ENCODE measurements at places on chromosomes 11 and 22.

DNA sequence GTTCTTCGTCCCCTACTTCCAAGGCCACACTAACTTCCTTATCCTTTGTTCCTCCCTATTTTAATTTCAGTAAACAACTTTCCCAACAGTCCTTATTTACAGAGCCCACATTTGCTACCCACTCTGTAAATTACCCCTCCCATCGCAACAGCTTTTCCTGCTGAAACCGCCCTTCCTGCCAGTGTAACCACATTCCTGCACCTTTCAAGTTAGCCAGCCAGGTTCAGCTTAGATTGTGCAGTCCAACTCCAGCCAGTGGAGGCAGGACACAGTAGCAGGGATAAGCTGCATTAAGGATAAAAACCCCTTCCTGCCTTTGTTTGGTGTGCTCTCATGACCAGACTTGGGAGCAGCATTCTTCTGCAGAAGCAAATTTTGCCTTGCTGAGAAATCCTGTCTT is 768.3 kb upstream of the ARHGAP42 start:
- no peak for DNase-seq

DNA sequence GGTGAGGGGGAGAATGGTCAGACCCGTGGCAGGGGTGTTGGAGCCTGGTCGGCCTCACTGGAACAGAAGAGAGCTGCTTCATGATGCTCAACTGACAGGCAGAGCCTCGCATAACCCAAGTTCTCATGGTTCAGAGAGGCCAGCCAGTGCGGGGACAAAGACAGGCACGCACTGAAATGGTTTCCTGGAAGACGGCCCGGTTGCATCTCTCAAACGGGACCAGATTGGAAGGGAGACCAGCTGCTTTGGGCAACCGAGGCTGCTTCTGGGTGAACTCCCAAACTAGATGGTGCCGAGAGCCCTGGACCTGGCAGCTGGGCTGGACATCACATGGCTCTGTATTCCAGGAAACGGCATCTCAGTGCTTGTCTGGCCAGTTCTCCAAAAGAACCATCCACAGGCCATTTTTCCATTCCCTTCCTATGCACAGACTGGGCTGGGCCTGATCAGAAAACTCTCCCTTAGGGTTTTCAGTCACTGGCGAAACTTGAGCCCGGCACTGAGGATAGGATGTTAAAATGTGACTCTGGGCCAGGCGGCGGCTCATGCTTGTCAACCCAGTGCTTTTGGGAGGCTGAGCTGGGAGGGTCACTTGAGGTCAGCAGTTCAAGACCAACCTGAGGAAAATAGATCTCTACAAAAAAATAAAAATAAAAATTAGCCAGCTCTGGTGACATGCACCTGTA is 80.1 kb upstream of the PRODH start:
- no peak for DNase-seq

DNA sequence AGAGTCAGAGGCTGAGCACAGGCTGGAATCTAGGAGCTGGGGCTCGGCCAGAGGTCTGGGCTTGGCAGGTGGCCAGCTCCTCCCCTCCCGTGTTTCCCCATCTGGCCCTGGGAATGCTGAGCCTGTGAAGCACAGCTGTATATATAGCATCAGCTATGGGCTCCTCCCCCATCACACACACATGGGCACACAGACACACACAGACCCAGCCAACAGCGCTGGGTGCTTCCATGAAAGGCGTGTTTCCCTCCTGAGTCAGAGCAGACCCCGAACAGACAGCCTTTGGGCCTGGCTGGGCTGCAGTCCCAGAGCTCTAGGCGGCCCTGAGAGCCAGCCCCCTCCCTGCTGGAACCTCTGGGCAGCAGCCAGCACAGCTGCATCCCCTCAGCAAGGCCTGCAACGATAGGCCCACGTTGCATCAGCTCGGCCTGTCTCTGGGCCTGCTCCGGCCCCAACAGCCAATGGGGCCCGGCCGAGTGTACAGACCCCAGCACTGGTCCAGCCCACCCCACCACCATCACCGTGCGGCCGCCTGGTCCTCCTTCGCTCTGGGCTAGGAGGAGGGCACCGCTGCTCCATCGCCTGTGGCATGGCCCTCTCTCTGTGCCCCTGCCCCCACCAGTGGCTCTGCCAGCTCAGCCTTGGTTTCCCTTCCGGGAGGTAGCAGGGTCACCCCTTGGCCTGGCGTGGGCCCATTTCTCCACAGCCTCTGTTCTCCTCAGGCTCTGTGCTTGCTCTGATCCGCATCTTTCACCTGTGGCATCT is 7.6 kb upstream of the SERPINH1 start:
- no peak for DNase-seq

GRCh38 chr22:39880722-39881121 is 12.8 kb downstream of the ENTHD1 start:
- DNase-seq: no peak

GRCh38 chr11:32610797-32611352 is 27.2 kb downstream of the EIF3M start:
- no peak for DNase-seq

- DNase-seq: peak; percentile 15
These were observed 471 bp downstream of the RNF185 start for GRCh38 chr22:31160328-31160978.

DNA sequence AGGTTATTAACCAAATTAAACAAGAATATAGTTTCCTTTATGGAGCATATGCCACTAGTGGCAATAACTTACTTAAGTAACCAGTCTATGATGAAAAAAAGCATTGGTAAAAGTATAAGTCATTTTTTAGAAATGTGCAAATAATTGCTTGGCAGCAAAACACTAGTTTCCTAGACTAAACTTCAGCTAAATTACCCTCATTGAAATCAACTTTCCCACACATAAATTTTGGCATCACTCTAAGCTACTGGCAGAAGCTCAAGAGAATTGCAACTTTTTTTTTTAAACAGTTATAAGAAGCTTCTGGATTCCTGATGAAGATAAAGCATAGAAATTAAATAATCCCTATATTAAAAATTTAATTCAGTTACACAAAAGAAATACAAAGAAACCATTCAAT is 12.5 kb downstream of the CCDC34 start:
- DNase-seq: no peak

DNA sequence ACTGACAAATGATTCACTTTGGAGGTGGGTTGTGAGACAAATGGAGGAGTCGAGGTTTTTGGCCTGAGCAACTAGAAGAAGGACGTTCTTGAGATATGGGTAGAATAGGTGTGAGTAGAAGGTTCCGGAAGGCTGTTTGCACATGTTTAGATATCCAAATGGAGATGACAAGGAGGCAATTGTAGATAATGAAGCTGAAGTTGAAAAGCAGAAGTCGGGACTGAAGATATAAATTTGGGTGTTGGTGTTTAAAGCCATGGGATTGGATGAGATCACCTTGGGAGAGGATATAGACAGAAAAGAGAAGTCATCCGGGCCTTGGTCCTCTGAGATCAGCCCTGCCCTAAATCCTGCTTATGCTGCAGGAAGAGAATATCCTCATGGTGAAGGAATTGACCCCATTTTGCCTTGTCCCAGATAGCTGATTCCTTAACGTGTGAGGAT is 75.5 kb upstream of the CD44 start:
- DNase-seq: no peak

DNA sequence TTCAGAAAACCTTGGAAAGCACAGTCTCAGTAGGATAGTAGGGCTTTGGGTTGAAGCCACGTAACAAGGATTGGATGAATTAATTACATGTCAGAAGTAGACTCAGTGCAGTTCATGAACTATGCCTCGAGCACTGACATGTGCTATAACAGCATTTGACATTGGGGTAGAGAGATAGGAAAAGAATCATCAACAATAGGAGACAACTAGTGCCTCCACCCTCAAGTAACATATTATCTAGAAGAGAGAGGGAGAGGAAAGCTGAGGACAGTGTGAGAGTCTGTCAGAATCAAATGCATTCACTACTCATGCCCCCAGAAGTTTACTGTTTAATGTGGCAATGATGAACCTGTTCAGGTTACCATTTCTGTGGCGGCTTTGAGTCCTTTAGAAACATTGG is 26.4 kb downstream of the MMP13 start:
- no peak for DNase-seq

GRCh38 chr11:95549301-95549700 is 240.3 kb downstream of the FAM76B start:
- DNase-seq: no peak

- DNase-seq: no peak
These were observed 2.5 kb upstream of the INS start for GRCh38 chr11:2163428-2163978.

DNA sequence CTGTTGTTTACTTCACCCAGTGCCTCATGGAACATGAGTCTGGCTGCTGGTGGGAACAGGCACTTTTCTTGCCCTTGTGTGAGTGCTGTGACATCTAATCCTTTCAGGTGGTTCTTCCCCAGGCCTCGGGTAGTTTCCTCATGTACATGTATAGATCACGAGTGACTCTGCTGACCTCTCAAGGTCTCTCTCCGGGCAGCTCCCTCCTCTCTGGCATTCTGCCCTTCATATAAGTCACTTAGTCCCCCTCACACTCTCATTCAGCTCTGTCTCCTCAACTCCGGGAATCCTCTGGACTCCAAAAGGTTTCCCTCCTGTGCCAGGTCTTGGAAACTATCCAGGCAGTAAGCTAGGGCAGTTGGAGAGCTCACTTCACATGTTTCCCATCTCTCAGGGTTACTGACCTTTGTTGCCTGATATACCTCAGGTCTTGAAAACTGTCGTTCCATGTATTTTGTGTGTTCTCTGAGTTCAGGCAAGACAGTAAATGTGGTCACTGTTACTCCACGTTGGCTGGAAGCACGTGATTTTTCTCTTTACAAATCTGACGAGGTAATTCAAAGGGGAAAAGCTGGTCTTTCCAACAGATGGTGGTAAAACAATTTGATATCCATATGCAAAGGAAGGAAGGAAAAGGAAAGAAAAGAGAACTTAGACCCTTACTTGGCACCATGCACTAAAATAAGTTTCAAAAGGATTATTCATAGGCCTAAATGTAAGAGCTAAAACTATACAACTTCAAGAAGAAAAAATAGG is 40.5 kb upstream of the PITPNB start:
- no peak for DNase-seq

DNA sequence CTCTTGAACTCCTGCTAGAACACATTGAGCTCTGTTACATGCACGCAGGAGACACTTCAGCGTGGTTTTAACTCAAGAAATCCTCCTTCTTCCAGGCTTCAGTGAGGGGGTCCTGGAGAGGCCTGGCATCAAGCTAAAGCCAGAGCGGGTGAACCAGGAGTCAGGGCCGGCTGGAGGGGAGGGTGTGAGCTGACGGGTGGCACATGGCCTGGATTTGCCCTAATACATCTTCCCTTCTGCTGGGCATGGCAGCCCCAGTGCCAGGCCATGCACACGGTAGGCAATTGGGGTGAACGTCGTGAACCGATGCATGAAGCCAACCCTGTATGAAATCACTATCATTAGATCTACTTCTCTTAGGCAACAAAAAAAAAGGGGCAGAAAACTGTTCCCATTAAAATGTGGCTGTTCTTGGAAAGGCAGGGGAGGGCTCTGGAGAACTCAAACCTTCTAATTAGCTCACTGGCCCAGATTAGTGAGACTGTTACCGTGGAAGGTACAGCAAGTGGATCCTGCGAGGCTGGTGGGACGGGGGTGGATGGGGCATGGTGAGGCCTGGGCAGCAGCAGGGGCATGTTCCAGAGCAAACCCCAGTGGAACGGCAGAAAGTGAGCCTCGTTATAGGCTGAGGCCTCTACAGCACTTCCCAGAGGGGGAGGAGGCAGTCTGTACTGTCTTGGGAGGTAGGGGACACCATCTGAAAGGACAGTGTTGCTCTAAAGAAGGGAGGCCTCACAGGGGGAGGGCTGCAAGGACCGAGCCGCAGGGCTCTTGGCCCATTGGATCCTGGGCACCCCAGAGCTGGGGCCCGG is 10.6 kb downstream of the IFT27 start:
- no peak for DNase-seq

GRCh38 chr11:113332023-113332422 is 17.6 kb downstream of the TTC12 start:
- no peak for DNase-seq

DNA sequence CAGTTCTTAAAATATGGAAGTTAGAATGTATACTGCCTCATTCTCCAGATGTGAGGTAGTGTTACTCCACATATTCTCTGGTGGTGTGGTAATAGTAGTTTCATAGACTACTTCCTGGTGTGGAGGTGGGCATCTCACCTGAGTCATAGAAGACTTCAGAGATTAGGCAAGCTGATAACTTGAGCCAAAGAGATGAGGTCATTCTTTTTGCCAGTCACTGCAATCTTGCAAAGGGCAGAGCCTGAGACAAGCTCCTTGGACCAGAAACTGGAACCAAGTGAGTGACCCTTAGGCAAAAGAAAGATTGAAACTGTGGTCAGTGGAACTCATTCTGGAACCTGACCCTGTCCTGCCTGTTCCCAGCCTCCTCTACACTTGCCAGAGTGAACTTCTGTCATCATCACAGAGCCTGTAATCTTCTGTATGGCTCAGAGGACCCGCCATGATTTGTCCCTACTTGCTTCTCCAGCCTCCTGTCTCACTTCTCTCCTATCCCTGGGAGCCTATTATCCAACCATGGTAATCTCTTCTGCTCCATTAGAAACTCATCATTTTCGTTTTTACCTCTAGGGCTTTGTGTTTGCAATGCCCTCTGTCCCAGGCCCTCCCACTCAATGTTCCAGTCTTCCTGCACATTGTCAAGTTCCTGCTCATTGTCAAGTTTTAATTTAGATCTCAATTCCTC is 10.6 kb upstream of the CCDC83 start:
- no peak for DNase-seq

GRCh38 chr11:47184711-47185304 is 1.4 kb downstream of the PACSIN3 start:
- no peak for DNase-seq

- DNase-seq: no peak
These were observed 45.0 kb downstream of the EIF3F start for GRCh38 chr11:8032122-8032521.

DNA sequence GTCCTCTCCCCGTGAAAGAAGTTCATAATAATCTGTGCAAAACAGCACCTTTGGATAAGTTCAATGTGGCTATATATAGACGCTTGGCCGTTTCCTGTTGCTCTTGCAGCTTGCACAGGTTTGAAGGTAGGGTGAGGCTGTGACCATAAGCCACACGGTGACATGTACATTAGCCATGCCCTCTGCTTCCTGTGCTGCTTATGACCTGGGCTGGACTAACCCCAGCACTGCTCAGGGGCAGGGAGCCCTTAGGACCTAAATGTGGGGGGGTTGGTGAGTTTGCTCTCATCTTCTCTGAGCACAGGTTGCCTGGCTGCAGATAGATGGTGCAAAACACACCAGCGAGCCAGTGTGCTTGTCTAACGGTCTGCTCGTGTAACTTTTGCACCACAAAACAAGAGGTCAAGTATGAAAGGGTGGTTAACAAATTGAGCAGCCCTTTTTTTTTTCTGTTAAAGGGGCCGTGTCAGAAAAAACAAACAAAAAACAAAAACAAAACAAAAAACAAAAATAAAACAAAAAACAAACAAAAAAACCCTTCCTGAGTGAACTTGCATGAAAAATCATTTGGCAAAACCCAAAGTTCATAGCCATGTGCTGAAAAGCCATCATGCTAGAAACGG is 37.3 kb downstream of the FLI1 start:
- no peak for DNase-seq

- no peak for DNase-seq
These were observed 25.9 kb upstream of the HTATIP2 start for GRCh38 chr11:20337526-20338154.
